ENCODE measurements at places on chromosomes 3 and 15.
A peak's percentile ranks its signal among the peaks of the same experiment; 100 is the strongest.

- peak; percentile 70 for DNase-seq
These were observed 113.9 kb downstream of the RORA start for GRCh38 chr15:61115241-61115640.

GRCh38 chr3:133890972-133891644 lies 4.6 kb downstream of the RAB6B start:
- no peak for DNase-seq

DNA sequence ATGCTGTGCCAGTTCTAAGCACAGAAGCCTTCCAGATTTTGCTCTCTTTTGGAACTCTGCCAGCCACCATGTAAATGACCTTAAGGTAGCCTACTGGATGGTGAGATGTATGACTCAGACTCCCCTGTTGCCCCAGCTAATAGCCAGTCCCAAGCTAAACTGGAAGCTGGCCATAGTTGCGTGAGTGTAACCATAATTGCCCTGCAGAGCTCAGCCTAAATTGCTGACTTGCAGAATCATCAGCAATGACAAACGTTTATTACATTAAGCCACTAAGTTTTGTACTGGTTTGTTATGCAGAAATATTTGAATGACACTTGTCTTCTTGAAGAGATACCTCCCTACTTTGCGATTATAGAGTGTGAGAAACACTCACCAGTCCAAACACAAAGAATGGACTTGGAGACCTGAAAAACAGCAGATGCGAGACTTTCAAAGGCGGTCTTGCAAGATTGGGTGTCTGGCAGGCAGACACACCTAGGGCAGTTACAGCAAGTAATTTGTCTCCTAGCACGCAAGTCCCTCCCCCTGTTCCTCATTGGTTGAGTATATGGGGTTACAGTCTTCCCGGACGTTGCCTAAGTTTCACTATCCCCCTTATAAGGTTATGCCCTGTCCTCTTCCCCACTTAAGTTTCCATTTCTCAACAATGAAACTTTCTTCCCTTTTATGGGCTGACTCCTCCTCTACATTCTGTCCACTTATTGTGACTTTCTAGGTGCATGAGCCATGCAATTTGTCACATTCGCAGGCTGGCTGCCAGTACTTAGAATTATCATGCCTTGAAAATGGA lies 83.6 kb upstream of the XCR1 start:
- DNase-seq, result no peak

- DNase-seq, result no peak
These were observed 1.1 kb downstream of the THSD4 start for GRCh38 chr15:71116366-71116765.

DNA sequence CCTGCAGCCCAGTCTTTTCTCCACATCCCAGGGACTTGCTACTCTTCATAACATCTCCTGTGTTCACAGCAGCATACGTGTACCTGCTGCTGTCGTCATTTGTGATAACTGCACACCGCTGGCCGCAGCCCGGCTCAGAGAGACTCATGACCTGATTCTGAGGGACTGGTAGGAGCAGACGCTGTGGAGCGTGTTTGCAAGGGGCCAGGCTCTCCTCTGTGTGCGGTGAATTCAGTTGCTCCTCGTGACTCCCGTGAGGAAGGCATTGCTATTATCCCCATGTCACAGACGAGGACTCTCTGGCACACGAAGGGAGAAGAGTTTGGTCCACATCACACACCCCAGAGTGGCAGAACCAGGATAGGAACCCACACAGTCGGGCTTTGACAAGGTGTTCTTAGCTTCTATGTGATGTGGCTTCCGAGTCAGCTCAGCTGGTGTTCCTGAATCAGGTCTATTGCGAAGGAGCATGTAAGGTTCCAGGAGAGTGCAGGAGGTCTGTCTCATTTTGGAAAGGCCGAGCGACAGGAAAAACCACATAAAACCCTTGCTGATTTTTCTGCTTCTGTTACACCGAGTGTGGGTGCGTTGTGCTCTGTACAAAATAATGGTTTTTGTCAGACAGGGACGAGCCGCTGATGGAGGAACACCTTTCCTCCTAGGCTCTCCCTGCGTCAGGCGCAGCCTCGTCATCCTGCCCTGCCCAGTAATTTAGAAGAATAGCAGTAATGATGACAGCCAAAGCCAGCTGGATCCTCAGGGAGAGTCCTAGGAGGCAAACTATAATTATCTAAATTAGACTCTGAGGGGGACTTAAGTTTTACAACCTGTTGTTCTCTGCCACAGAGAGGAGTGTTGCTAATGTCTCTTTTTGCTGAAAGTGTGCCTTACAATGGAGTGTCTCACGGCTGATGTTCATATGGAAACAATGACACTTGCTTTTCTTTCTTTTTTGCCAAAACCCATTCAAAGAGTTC lies 157.5 kb upstream of the RGMA start:
- no peak for DNase-seq

GRCh38 chr15:65194826-65195547 lies 9.8 kb upstream of the CLPX start:
- peak; percentile 26 for DNase-seq

GRCh38 chr3:127658234-127658633 lies 14.5 kb upstream of the ABTB1 start:
- no peak for DNase-seq
